CD14-positive monocyte (primary cell): ENCODE measurements at places on chromosomes 7 and 10.

GRCh38 chr7:94392393-94392786 lies 2.3 kb upstream of the COL1A2 start:
- DNase-seq: no peak

DNA sequence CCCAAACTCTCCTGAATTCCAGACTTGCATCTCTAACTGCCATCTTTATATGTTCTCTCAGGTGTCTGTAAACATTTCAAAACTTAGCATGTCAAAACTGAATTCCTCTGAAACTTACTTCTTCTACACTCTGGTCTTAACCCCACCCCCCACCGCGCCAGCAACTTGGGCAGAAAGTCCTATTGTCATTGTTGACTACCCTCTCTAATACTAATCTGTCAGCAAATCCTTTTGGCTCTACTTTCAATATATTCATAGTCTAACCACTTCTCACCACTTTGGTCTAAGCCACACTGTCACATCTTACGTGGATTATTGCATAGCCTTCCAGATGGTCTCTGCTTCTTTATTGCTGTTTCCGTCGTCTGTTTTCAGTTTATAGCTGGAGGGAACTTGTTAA lies 86.6 kb downstream of the AHCYL2 start:
- DNase-seq: no peak

DNA sequence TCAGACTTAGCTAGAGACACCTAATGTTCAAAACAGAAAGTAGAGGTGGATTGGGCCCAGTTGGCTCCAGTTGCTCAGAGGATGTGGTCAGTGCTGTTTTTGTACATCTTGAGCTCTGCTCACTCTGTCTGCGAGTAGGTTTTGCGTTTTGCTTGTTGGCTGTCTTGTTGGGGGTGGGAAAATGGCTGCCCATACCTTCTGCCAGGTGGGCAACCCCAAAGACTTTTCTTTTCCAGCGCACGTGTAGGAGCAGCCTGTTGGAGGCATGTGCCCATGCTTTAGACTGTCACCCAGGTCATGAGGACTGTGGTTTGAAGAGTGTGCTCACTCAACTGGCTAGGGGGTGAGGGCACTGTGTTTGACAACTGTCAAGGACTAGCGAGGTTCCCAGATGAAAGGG lies 73.9 kb downstream of the KAT6B start:
- no peak for DNase-seq

DNA sequence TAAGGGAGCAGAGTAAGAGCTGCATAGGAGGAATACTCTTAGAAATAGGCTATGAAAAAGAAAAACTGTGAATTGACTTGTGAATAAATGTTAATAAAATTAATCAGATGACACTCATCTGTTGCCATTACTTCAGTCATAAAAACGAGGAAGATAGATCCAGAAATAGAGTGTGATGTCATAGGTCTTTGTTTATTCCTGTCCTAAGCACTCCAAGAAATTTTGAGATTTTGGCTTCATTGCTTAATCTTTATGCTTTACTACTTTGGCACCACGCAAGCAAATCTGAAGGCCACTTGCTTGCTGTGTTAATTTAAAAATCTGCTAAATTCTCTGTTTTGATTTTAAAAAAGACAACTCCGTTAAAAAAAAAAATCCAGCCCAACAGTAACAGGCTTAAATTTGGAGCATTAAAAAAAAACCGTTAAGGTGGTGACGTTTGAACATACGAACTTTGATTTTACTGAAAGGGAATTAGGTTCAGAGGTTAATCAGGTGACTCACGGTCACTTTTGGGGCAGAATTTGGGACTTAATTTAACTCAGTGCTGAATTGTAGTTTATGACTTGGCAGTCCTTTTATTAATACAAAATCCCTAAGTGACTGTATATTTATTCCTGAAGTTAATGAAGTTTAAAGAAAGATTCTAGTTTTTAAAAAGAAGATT lies 3.4 kb downstream of the IFRD1 start:
- peak; percentile 10 for DNase-seq

DNA sequence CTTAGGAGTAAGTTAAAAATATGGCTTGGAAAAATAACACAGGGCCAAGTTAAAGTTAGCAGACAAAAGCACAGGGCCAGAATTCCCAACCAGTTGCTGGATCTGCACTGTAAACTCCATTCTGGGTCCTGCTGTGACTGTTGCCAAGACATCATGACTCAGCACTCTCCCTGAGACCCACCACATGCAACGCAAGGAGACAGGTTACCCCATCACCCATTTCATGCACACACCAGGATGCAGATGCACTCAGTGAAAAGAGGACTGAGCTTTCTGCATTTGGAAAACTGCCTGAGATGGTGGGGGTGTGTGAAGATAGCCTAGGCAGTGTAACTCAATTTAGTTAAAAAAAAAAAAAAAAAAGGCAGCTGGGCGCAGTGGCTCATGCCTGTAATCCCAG lies 97.6 kb upstream of the ZNF438 start:
- no peak for DNase-seq

DNA sequence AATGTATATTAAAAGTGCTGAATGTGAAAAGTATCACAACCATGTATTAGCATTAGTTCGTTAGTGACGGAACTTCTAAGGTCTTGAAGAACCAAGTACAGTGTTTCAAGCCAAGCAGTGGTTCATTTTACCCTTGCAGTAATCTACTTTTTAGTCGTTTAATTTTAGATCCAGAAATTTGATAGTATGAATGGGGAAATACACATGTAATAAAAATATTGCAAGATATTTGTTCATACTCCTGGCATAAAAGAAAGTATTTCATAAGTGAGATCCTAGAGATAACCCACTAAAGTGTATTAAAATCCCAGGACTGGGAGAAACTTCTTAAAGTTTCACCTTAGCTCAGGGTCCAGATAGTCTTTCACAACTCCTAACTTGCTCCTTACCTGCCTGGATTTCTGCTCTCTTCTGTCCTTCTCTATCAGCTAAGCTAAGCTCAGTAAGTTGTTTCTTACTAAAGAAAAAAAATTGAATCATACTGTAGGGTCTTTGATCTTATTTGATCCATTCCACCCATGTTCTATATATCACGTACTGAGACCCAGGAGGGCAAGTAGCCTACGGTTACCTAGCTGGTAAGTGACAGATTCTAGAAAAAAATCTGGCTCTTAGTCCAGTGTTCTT lies 1.5 kb downstream of the BCAP29 start:
- DNase-seq: no peak

- peak; percentile 63 for DNase-seq
These were observed 994 bp downstream of the GATAD1 start for GRCh38 chr7:92448205-92448747.

DNA sequence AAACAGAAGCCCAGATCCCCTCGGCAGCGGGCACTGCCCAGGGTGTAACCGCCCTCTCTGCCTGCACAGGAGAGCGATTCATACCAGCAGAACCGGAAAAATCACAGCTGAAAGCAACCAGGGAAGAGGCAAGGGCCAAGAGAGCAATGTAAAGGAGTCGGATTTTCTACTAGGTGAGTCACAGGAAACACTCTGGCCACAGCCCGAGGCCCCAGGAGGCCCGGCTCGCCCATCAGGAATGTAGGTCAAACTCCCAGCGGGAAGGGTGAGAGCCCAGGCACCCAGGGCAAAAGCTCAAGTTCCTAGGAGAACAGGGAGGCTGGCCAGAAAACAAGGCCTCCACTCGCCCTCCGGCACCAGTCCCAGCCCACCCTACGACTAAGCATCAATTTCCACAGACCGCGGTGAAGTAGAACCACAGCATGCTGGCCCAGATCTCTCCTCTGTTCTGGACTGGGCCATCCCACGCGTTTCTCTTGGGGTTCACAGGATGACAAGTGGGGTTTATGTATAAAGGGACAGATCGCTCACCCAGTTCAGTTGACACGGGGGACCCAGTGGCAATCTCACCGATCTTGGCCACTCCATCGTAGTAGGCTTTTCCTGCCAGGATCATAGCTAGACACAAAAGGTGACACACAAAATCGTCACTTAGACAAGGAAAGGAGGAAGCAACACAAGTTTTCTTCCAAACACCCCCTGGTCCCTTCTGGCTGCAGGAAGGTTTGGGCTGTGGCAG lies 46.2 kb downstream of the BAIAP2L1 start:
- no peak for DNase-seq

DNA sequence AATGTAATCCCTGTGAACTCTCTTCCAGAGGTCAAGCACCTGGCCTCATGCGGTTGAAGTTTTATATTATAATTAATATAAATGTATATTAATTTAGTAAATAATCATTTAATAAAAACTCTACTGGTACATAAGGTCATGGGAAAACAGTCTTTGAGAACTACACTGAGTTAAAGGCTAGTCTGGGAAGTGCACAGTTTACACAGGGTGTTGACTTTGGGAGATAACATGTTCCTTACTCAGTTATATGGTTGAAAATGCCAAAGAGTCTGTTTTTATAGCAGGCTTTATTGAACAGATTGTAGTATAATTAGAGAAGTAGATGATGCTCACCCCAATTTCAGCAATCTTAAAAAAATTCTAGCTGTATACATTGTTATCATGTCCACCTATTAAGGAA lies 735.9 kb downstream of the GATA3 start:
- no peak for DNase-seq

DNA sequence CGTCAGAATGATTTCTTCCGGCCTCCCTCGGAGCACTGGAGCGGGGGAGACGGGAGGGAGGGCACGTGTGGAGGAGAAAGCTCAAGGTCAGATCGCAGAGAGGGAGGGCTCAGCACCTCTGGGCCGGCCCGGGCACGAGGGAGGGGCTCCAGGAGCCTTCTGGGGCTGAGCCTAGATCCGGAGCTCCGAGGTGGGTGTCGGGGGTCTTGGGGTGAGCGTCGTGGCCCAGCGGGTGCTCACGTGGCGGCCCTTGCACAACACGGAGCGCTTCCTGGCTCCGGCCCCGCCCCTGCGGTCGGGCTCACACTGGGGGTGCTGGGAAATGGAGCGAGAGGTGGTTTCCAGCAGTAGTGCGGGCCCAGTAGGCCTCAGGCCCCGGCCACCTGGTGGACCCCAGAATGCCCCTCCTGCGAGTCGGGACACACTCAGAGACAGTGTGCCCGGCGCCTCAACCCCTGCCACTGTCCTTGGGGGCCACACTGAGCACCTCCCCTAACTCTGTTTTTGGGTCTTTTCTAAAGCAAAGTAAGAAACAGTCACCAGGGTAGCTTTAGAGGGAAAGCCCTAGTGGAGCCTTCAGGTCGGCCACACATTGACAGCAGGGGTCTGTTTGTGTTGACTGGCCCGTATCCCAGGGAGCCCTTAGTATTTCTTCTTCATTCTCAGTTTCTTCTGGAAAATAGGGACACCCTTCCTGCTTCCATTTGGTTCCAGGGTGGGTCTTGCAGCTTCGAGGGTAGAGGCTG lies 798 bp downstream of the PPIF start:
- DNase-seq: peak; percentile 88

GRCh38 chr7:45885264-45885882 lies 2.9 kb upstream of the IGFBP1 start:
- no peak for DNase-seq

GRCh38 chr10:54702583-54703485 lies 98.2 kb downstream of the PCDH15 start:
- DNase-seq: no peak

DNA sequence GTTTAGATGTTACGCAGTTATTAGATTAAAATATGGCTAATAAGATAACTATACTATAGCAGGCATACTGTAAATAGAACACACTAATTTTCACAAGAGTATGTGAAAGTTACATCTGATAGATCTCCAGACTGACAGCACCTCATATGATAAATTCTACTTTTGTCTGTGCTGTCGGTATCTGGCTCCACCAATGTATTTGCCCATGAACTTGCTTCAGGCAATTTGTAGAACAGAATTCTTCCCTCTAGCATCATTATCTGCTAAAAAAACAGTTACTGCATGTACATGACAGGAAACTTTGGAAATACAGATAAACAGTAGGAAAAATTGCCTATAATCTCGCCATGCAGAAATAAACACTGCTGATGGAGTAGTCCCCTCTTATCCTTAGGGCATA lies 137.7 kb downstream of the WNT2 start:
- no peak for DNase-seq

GRCh38 chr7:124085179-124085578 lies 52.3 kb upstream of the TMEM229A start:
- no peak for DNase-seq

DNA sequence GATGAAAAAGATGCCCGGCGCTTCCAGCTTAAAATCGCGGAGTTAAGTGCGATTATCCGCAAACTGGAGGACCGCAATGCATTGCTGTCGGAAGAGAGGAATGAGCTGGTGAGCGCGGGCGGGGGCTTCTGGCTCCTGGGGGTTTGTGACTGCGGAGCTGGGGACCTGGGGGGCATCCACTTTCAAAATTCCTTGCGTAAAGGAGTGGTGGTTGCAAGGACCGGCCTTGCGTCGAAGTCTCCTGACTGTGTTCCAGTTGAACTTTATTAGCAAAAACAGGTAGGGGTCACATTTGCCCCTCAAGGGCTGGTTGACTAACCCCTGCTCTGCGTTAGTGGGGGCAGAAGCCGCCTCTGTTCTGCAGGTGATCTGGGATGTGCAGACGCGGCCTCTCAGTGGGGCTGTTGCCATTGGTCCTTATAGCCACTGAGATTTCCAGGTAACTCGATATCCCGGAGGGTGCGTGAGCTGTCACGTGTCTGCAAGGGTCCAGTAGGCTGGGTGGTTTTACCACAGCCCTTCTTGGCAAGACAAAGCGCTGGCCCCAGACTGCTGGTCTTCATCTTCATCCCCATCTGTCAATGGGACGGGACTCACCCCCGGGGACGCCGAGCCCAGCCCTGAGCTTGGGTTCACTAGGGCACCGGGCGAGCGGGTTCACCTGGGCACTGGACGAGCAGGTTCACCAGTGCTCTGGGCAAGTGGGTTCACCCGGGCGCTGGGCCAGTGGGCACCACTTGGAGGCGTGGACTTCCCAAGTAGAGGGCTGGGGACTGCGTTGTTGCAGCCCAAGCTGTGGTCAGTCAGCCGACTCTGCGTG lies 51.5 kb upstream of the DPYSL4 start:
- DNase-seq: no peak

DNA sequence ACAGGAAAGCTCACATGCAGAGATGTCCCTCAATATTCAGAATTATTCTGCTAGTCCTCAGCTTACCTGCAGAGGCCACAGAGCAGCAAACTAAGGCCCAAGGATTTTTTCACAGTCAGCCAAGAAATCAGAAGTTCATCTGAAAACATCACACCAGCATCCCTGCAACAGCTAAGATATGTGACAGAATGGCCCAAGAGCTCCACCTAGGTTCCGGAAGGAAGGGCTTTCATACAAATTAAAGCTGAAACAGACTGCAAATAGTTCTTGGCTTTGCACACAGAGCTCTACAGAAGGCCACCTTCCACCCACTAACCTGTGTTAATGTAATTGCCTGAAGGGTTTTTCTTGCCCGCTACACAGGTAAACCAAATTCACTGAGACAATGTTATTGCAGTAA lies 438.8 kb upstream of the C7orf33 start:
- DNase-seq: no peak

GRCh38 chr10:55474258-55474657 lies 673.2 kb upstream of the PCDH15 start:
- DNase-seq: no peak

DNA sequence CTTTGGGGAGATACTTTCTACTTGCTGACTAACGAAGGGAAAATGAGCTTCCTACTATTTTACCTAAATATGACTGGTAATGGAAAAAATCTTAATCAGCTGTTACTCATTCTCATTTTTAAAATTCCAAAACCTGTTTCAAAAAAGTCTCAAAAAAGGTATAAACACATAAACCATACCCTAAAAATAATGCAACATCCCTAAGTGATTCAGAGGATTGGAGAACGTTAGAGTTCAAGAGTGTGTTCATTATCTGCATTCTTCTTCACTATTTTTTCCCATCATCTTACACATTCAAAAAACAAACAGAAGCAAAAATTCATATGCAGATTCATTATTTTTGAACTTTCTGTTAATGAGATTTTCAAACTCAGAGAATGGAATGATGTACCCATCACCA lies 150.4 kb upstream of the GNAI1 start:
- no peak for DNase-seq

- no peak for DNase-seq
These were observed 309.7 kb downstream of the CSTF2T start for GRCh38 chr10:51389415-51390321.
